Right ventricle myocardium superior (tissue), 1 donor: ENCODE measurements at places on chromosomes 7 and 10.
A peak's percentile ranks its signal among the peaks of the same experiment; 100 is the strongest.

DNA sequence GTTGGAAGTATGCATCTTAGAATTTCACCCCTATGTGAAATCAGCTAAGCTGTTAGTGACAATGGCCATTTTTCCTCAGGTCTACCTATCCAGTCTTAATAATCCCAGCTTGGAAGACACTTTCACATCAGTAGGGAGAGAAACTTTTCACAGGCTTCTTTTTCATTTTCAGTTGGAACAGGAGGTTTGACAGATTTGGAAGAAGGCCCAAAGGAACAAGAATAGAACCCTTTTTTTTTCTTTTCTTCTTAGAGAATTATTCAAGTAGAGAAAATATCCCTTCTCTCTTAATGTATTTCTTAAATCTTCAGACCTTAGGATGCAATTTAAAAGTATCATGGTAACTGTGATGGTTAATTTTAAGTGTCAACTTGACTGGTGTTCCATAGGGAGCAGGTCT, 410.5 kb upstream of the C7orf33 start:
- DNase-seq = no peak

GRCh38 chr7:27740449-27741086, 606 bp downstream of the TAX1BP1 start:
- peak; percentile 90 for DNase-seq

DNA sequence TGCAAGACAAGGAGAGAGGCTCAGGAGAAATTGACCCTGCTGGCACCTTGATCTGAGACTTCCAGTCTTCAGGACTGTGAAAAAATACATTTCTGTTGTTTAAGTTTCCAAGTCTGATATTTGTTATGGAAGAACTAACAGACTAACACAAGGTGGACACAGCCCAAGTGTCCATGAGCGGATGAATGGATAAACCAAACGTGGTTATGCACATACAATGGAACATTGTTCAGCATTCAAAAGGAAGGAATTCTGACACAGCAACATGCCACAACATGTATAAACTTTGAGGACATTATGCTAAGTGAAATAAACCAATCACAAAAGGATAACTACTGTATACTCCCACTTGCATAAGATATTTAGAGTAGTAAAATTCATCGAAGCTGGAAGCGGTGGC, 76.5 kb downstream of the FAM13C start:
- no peak for DNase-seq

DNA sequence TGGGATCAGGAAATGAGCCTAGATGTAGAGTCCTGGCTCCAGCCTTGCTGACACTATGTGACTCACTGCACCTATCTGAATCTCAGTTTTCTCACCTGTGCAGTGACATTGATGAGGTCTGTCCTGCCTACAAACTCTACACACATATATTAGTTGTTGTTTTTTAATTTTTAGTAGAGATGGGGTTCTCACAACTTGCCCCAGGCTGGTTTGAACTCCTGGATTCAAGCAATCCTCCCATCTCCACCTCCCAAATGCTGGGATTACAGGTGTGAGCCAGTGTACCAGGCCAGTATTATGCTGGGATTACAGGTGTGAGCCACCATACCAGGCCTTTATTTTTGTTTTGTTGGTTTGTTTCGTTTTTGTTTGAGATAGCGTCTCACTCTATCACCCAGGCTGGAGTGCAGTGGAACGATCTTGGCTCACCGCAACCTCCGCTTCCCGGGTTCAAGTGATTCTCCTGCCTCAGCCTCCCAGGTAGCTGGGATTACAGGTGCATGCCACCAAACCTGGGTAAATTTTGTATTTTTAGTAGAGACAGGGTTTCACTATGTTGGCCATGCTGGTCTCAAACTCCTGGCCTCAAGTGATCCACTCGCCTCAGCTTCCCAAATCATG, 11.8 kb upstream of the DDIT4 start:
- DNase-seq = no peak

- DNase-seq = no peak
Observed at GRCh38 chr10:6457376-6457775, 122.7 kb downstream of the PRKCQ start.

GRCh38 chr10:80542652-80543318, 5.1 kb downstream of the SH2D4B start:
- no peak for DNase-seq

- no peak for DNase-seq
Observed at GRCh38 chr10:80203835-80204676, 1.3 kb downstream of the ANXA11 start.

DNA sequence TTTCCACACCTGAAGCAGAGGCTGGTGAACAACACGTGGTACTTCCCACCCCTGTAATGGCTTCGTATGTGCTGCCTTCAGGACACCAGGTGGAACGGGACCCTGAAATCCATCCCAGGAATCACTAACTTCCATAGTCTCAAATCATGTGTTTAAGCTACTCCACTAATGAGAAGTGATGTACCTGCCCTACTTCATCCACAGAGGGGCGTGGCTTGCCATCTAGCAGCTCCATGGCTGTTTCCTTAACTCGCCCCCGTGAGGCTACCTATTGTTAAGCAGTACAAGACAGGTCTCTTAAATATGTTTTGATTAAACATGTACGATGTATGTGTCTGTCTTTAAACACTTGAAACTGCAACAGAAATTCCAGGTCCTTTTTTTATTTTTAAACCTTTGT, 31.8 kb downstream of the ARL3 start:
- no peak for DNase-seq

GRCh38 chr10:2225609-2226008, 488.3 kb upstream of the ADARB2 start:
- DNase-seq = no peak

GRCh38 chr7:128041203-128041602, 10.0 kb upstream of the LRRC4 start:
- DNase-seq = no peak

DNA sequence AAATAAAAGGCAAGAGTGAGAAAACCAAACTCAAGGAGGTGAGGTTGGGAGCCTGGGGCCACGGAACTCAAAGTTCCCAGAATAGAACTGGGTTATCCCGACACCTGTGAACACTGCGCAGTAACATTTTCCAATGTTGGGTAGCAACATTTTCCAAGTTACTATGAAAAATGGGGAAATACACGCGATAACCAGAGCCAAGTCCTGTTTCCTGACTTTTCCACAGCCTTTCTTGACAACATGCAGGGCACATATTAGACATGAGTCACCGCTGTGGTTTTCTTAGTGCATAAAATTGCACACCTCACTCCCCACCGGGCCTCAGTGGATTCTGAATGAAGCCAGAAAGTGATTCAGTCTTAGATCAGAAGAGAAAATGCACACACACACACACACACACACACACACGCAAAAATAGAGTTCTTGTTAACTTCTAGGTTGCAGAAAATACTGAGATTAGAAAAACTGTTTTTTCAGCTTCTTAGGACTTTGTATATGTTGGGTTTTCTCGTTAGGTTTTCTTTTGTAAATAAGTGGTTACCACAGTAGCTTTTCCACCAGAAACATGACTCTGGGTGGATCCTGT, 70.0 kb downstream of the CAMK1D start:
- DNase-seq = no peak

- DNase-seq = no peak
Observed at GRCh38 chr7:121214657-121215056, 114.1 kb upstream of the WNT16 start.

DNA sequence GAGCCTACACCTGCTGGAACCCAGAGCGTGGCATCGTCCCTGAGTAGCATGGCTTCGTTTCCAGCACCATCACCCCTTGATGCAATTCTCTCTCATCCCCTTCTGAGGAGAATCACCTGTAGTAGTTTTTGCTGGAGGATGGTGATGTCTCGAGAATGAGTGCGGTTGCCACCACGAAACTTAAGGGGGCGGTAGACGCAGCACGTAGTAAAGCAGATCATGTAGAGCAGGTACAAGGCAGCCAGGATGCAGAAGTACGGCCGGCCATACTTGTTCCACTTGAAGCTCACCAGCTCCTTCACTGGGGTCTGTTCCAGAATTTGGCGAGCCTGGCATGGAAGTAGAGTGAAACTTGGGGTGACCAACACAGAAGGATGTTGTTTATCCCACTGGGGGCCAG, 8.1 kb downstream of the TRPV5 start:
- no peak for DNase-seq

GRCh38 chr10:70695241-70696030, 23.1 kb downstream of the ADAMTS14 start:
- DNase-seq = peak; percentile 8

- no peak for DNase-seq
Observed at GRCh38 chr7:35792873-35793489, 7.9 kb upstream of the SEPTIN7 start.

DNA sequence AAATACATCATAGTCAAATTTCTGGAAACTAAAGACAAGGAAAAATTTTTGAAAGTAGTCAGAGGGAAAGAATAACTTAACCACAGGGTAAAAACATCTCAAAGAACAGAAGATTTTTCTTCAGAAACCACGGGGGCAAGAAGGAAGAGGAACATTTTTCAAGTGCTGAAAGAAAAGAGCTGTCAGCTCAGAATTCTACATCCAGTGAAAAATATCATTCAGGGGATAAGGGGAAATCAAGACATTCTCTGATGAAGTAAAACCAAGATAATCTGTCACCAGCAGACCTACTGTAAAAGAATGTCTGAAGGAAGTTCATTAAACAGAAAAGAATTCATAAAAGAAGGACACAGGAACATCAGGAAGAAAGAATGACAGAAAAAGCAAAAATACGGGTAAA, 111.2 kb upstream of the TMEM72 start:
- DNase-seq = no peak

DNA sequence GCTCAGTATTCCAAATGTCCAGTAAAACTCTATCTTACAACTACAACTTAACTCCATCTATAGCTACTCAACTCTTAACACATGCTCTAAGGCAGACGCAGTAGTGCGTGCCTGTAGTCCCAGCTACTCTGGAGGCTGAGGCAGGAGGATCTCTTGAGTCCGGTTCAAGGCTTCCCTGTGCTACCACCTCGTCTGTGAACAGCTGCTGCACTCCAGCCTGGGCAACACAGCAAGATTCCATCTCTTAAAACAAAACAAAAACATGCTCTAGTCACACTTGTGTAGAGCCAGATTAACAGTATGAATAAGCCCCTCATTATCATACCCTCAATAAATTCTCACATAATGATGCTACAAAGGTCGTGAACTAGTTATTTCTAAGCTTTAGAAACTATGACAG, 3.6 kb downstream of the BAZ1B start:
- no peak for DNase-seq

DNA sequence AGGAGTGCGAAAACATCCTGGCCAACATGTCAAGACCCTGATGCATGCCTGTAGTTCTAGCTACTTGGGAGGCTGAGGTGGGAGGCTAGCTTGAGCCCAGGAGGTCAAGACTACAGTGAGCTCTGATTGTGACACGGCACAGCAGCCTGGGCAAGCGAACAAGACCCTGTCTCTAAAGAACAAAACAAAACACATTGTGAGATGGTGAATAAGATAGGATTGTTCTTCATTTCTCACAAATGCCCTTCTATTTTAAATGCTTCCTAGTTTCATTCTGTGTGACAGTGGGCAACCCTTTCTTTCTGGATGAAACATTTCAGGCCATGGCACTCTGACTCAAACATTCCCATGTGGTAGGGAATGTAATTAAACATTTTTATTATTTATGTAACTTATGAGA, 13.5 kb downstream of the EFCAB10 start:
- DNase-seq = no peak

- peak; percentile 70 for DNase-seq
Observed at GRCh38 chr7:100655908-100656674, at the start of gene ACTL6B. TSS of gene ACTL6B (minus strand) at chr7:100656448. CDS start at chr7:100656354, 94 bp downstream.

GRCh38 chr7:22681312-22681711, 45.7 kb upstream of the IL6 start:
- DNase-seq = no peak

GRCh38 chr10:93106631-93107072, 33.0 kb downstream of the CYP26A1 start:
- DNase-seq = no peak

- DNase-seq = no peak
Observed at GRCh38 chr10:107496594-107496993, 332.1 kb upstream of the SORCS1 start.

GRCh38 chr10:22954970-22955369, 27.1 kb downstream of the ARMC3 start:
- DNase-seq = no peak

DNA sequence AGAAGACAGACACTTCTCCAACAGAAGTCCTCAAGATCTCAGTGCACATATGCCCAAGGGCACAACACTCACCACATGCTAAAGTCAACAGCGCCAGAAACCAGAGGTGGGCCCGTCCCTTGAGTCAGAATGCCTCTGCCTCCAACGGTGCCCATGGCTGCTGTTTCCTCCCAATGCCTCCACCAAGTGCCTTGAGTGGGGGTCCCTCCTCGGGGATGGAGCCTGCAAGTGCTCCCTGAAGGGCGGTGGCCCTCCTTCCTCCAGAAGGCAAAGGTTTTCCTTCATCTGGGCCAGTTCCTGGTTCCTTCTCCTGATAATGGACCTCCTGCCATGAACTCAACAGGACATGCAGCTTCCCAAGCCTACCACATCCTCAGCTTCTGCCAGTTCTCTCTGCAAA, 58.5 kb downstream of the TNS3 start:
- no peak for DNase-seq

GRCh38 chr7:106053109-106053508, 59.0 kb downstream of the SYPL1 start:
- DNase-seq = no peak

DNA sequence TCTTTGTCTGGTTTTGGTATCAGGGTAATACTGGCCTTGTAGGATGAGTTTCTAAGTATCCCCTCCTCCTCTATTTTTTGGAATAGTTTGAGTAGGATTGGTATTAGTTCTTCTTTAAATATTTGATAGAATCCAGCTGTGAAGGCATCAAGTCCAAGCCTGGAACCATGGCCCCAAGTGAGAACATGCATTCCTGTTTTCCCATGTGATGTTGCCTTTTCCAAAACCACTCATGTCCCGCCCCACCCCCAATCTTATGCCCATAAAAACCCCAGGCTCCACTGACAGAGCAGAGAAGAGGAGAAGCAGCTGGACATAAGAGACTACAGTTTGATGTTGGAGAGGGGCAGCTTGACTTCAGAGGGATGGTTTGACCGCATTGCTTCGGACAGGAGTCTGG, 71.2 kb downstream of the MINPP1 start:
- DNase-seq = no peak

GRCh38 chr7:128452552-128452951, 3.1 kb upstream of the HILPDA start:
- no peak for DNase-seq

DNA sequence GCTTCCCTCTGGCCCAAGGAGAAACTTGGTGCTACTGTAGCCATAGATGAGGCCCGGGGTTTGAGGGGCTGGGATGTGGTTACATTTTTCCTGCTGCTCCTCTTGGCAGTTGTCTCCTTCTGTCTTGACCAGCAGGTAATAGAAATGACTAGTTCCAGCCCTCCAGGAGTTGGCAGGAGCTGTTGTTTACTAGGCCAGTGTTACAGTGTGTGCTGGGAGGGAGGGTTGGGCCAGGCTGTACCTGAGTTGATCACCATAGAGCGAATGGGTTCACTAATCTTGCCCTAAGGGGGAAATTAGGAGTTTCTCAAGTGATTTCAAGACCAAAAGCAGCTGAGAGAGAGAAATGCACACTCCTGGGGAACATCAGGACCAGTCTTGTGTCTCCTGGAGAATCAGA, 34.9 kb downstream of the PAX2 start:
- no peak for DNase-seq

- DNase-seq = no peak
Observed at GRCh38 chr7:126699707-126700106, 553.0 kb downstream of the GRM8 start.
